Stimulated activated CD8-positive, alpha-beta memory T cell treated with anti-CD3 and anti-CD28 coated beads, Interleukin-4, amount 100 ng/mL, for 48 hours (primary cell): ENCODE measurements at places on chromosomes 7 and 10.

DNA sequence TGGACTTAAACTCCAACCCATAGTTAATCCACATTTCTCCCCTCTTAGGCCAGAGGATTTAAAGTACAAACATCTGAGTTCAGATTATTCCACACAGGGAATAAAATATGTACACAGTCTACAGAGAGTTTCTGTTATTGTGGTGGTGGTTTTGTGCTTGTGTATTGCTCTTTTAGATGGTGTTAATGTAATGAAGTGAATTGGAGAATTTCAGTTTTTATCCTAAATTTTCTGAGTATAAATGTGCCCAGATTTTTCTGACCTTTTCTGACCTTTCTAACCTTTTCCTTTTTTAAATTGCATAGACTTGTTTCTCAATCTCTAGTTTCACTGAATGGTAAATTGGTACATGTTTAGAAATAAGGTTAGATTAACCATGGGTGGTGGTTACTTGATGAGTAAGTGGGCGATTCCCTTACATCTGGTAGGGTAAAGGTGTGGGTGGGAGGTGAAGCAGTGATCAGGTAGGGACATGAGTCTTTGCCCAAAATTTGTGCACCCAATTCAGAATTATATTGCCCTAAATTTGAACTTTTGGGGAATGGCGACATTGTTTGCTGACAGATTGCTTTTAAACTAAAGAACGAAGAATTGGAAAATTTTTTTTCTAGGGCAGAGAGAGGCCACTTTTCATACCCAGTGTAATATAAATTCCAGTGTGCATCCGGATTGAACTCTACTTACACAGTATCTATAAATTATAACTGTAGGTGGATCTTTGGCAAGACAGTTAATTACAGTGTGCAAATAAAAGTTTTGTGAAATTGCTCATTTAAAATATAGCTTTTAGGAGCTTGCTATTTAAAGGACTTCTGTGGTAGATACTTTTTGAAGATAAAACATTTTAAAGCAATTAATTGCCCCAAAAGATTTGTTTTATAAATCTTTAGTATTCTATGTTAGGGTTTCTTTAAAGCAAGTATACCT, 62.2 kb downstream of the ST7 start:
- DNase-seq: no peak

GRCh38 chr7:63114371-63114985, 884.2 kb upstream of the ZNF722 start:
- DNase-seq: no peak

GRCh38 chr10:96708456-96708855, 11.9 kb downstream of the PIK3AP1 start:
- no peak for DNase-seq

GRCh38 chr10:20898866-20899535, 1.9 kb upstream of the NEBL start:
- DNase-seq: no peak

- no peak for DNase-seq
These were observed 123.3 kb downstream of the ZMIZ1 start for GRCh38 chr10:79191951-79192676.

DNA sequence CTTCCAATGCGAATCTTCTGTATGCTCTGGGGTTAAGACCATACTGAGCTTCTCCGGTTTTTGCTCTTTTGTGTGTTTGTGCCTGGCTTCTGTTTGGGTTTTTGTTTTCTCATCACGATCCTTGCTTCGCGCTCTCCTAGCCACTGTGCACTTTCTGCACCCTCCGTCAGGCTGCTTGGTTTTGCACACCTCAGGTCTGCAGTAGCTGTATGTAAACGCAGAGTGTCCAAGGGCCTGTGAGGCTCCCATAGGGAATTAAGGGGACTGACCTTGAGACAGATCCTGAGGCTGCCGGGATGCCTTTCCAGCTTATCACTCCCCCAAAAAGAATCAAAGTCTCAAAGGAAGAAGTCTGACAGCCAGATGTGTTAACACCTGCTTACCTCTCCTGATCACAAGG, 95.2 kb downstream of the PROSER2 start:
- no peak for DNase-seq

- DNase-seq: peak; percentile 37
These were observed 10.2 kb downstream of the PYROXD2 start for GRCh38 chr10:98404571-98405359.

- DNase-seq: peak; percentile 33
These were observed 631 bp downstream of the SUPV3L1 start for GRCh38 chr10:69180525-69181204.

DNA sequence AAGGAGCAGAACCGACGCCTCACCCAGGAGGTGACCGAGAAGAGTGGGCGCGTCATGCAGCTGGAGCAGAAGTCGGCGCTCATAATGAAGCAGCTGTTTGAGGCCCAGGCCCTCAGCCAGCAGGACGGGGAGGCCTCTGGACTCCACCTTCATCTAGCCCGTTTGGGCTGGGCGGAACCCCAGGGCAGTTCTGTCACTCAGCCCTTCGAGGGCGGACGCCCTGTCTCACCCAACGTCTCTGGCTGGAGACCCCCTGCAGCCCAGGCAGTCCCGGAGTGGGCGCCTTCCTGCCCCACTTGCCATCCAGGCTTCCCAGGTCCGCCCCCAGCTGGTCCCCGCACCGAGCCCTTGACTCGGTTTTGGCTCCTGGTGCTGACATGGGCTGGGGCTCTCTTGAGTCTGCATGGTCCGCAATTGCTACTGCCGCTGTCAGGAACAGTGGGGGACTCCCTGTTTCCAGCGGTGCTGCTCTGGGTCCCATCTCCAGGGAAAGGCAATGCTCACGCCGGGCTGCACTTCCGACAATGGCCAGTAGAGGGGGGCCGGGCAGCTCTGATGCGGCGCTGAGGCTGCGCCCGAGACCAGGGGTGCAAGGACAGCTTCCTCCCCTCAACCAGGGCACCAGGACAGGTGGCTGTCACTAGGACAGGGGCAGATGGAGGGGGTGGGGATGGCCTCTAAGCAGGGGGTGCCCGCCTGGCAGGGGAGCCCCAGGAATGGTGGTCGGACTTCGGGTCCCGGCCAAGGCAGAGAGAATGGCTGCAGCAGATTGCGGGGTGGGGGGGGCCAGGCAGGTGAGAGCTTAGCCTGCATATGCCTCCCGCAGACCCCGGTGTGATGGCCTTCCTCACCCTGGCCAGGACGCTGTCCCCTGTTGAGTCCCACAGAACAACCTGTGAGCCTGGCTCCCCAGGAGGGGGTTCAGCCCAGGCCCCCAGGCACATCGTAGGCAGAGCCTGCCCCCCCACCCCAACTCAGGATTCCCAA, 71.2 kb upstream of the KCTD7 start:
- peak; percentile 90 for DNase-seq

DNA sequence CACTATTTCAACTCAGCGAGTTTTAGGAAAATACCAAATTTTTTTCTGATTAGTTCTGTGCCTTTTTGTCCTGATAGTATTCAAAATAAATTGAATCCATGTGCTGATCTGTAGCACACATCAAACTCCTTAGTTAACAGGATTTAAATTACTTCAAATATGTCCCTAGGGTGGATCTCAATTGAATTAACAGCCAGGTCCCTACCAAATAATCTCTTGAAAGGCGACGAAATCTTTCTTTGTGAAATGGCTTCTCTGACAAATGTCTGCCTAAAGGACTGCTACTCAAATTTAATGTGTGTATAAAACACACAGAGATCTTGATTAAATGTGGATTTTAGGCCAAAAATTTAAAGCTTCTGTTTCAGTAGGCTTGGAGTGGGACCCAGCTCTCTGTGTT, 989.6 kb upstream of the KCND2 start:
- no peak for DNase-seq

DNA sequence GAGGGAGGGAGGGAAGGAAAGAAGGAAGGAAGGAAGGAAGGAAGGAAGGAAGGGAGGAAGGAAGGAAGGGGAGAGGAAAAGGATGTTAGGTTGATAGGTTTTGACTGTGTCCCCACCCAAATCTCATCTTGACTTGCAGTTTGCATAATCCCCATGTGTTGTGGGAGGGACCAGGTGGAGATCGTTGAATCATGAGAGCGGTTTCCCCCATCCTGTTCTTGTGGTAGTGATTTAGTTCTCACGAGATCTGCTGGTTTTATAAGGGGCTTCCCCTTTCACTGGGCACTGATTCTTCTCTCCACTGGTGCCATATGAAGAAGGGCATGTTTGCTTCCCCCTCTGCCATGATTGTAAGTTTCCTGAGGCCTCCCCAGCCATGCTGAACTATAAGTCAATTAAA, 15.1 kb upstream of the NUDCD3 start:
- no peak for DNase-seq

DNA sequence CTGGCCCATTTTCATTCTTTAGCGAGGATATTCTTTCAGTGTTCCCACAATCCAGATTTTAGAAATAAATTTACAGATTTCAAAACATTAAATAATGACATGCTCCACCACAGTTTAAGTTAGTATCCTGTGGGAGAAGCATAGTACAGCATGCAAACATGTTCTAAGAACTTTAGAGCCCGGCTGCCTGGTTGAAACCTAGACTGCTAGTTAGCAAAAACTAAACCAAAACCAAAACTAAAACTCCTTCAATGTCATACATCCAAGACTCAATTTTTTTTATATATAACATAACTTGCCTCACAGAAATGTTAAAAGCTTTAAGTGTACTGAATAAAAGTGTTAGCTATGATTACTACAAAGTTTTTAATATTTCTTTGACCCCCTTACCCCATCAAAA, 17.0 kb downstream of the TRA2A start:
- DNase-seq: peak; percentile 21

GRCh38 chr7:4073750-4074149, 608.3 kb upstream of the FOXK1 start:
- DNase-seq: no peak

DNA sequence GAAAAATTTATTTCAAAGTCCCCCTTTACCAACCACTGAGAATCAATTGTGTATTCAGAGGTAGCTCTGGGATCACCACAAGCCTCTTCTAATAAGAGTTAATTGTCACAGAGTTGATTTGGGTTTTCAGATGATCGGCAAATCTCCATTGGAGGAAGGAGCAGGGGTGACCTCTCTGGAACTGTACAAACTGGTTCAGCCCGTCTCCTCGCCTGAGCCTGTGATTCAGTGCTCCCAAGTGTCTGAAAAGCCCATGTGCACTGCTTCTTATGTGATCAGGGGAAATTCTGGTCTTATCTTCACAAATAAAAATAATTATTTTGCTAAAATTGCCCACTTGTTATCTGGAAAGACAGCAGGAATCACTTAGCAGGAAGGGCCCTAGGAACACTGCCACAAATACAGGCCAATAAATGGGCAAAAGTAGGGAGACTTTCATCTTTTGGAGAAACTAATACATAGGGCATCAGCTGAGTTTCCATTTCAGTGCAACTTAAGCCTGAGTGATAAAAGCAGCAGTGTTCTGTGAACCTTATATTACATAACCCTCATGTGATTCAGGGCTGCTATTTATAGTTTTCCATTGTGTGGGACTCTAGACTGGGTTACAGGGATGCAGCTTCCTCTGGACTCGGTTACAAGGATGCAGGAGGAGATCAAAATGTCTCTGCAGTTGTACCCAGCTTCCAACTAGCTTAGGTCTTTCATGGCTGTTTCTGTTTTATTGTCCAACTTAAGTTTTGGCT, 32.3 kb downstream of the CDK1 start:
- DNase-seq: no peak

DNA sequence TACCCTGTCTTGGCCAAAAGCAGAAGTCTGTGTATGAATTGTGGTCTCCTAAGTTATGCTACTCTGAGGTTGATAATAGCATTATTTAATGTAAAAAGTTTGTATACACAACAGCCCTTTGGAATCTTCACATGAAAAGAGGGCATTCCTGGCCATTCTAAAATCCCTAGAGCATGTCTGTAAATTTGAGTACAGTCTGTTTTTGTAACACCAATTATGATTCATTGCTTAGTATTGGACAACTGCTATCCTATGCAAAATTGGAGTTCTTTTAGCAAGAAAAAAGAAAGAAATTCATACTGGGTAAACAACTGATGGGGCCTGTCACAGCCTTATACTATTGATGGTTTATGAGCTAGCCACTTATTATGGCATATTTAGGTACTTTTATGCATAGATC, 10.2 kb downstream of the CUTC start:
- no peak for DNase-seq

GRCh38 chr10:130014263-130015074, 50.4 kb upstream of the EBF3 start:
- DNase-seq: peak; percentile 7

- DNase-seq: no peak
These were observed 6.7 kb downstream of the BHLHA15 start for GRCh38 chr7:98217623-98218582.

- DNase-seq: no peak
These were observed 159.3 kb downstream of the TNS3 start for GRCh38 chr7:47422611-47423010.

- no peak for DNase-seq
These were observed 1111.8 kb upstream of the C7orf33 start for GRCh38 chr7:147478796-147479195.

GRCh38 chr10:130079614-130080460, 30.8 kb downstream of the C10orf143 start:
- DNase-seq: no peak

DNA sequence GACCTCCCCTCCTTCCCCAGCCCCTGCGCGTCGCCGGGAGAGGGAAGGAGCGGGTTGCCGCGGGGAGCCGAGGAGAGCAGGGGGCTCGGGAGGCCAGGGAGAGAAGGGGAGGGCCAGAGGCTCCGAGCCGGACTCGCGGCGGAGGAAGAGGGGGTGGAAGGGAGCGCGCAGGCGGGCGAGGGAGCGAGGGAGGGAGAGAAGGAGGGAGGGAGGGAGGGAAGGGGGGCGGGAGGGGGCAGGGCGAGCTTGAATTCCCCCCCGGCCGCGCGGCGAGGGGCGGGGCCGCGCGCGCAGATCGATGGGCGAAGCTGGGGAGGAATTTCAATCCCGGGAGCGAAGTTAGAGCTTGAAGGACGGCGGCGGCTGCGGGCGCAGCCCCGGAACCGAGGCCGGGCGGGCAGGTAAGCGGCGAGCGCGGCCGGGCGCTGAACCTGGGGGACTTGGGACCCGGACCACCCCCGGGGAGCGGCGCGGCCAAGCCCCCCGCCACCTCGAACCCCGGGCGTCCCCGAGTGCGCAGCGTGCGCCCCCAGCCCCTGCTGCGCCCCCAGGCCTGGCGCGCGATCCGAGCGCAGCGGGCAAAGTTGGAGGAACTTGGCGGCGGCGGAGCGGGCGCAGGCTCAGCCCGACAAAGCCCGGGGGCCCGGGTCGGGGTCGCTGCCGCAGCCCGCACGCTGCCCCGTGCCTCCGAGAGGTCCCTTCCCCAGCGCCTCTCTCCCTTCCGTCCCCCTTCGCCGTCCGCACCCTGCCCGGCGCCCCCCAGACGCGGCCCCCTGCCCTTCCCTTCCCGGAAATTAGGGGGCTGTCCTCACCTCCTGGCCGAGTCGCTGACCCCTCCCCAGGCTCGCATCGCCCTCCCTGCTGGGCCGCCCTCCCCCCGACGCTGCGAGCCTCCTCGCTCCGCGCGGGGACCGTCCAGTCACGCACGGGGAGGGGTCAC, at the start of gene ELFN1:
ELFN1 (plus strand) TSS at position 324 of the 940 bp plus-strand sequence. CDS start 74,320 bp downstream, outside the sequence.
- DNase-seq: no peak

- no peak for DNase-seq
These were observed 243.2 kb downstream of the TCERG1L start for GRCh38 chr10:131068311-131068710.
